Motor neuron (in vitro differentiated cells): ENCODE measurements at places on chromosomes 5 and 9. TPM values are rescaled to one million over a fixed set of nuclear protein-coding genes. Genes with fewer than 3 reads are reported as not detected.

DNA sequence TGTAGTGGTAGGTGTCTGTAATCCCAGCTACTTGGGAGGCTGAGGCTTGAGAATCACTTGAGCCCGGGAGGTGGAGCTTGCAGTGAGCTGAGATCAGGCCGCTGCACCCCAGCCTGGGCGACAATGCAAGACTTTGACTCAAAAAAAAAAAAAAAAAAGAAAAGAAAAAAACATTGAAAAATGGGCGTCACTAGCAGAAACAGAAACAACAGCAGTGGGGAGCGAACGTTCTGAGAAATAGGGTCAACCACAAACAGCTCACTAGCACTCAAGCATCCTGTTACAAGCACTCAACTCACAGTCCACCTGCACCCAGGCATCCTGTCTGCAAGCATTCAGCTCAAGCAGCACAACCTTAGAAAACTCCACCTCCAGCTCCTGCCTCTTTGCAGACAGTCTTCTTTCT is 17.2 kb downstream of the TRIM14 start:
- peak; percentile 77 for ATAC-seq

DNA sequence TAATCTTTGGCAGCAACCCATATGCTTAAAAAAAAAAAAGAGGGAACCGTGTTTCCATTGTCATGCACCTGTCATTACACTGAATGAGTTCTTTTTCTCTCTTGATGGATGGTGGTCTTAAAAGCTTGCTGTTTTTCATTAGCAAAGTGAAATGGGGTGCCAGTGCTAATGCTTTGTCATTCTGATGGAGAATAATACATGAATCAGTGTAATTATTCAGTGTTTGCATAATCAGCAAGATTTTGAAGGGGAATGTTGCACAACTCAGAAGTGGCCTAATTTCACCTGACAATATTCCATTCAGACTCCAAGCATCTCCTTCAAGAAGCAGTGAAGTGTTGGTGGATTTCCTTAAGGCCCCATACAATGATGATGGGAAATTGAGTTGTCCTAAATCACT is 38.1 kb downstream of the MAP1B start:
- peak; percentile 59 for ATAC-seq

SLC34A3 gene
- total RNA-seq, result 0.15 and 0.16 TPM in 2 replicates

GRCh38 chr5:32225445-32225844 is 51.3 kb upstream of the GOLPH3 start:
- no peak for ATAC-seq

RFESD gene
- total RNA-seq, result 3.1 and 4.6 TPM in 2 replicates

- ATAC-seq, result no peak
These were observed 345.0 kb downstream of the TMEM38B start for GRCh38 chr9:106039151-106039935.

FAM163B gene
- total RNA-seq, result 0.78 and 1.3 TPM in 2 replicates

DNA sequence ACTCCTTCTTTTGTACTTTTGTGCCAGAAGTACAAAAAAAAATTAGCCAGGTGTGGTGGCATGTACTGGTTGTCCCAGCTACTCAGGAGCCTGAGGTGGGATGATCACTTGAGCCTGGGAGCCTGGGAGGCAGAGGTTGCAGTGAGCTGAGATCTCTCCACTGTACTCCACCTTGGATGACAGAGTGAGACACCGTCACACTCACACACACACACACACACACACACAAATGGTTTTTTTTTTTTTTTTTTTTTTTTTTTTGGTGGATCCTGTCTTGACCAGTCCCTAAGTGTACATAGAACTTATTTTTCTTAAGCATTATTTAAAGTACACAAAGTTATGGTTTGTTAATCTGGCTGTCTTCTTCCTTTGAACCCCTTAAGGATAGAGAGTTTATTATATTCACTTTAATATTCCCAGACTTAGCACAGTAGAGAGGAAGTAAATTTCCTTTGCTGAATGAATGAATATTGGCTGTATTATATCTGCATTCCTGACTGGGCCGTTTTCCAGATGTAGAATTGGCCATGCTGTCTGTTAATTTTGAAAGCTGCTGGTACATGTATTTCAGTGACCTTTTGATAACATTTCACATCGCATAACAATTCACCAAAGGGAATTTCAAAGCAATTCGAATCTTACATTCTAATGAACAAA is 429.0 kb upstream of the ZNF608 start:
- ATAC-seq, result no peak

- no peak for ATAC-seq
These were observed 10.3 kb upstream of the FAT2 start for GRCh38 chr5:151601391-151601790.

- peak; percentile 63 for ATAC-seq
These were observed 103.6 kb downstream of the SLIT3 start for GRCh38 chr5:169197343-169197742.

GRCh38 chr5:395921-396530 is 47.0 kb upstream of the EXOC3 start:
- no peak for ATAC-seq
